Activated CD4-positive, alpha-beta memory T cell treated with anti-CD3 and anti-CD28 coated beads, Interleukin-2, amount 10 ng/mL, durations not matched to agents 7 days and 5 days (primary cell): ENCODE measurements at places on chromosomes 2 and 18. TPM values are rescaled to one million over a fixed set of nuclear protein-coding genes. Genes with fewer than 3 reads are reported as not detected.

DNA sequence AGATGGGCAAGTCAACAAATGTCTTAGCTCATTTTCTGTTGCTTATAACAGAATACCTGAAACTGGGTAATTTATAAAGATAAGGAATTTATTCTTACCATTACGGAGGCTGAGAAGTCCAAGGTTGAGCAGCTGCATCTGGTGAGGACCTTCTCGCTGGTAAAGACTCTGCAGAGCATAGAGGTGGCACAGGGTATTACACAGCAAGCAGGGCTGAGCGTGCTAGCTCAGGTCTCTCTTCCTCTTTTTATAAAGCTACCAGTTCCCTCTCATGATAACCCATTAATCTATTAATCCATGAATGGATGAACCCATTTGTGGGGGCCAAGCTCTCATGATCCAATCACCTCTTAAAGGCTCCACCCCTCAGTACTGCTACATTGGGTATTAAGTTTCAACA is 109.1 kb downstream of the CDK15 start:
- no peak for DNase-seq

DNA sequence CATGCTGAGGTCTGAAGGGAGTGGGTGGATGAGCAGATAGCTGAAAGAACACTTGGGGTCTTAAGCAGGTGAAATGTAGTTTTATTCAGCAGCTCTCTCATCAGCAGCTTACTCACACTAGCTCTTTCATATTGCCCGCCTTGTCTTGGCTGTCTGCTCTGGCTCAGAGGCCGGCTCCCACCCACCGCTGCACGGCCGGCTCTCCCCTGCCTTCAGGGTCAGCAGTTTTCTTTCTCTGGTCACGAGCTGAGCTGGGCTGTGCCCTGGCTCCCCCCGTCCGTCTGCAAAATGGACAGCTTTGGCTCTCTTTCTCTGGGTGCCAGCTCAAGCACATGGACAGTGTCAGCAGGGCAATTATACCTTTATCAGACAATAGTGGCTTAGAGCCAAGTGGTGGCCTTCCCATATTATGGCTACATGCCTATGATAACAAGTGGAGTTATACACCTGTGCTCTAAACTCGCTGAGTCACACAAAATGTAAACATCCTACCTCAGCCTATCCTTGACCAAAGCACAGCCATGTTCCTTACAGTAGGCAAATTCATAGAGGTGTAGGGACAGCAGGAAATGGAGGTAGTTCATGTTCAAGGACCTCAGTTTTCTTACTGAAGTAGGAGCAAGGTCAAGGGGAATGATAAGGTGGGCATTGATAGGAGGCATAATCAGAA is 224.8 kb downstream of the SOCS6 start:
- DNase-seq: no peak

Gene TMEM182
- total RNA-seq: 3.2 TPM

Gene INHA
- total RNA-seq: not detected

DNA sequence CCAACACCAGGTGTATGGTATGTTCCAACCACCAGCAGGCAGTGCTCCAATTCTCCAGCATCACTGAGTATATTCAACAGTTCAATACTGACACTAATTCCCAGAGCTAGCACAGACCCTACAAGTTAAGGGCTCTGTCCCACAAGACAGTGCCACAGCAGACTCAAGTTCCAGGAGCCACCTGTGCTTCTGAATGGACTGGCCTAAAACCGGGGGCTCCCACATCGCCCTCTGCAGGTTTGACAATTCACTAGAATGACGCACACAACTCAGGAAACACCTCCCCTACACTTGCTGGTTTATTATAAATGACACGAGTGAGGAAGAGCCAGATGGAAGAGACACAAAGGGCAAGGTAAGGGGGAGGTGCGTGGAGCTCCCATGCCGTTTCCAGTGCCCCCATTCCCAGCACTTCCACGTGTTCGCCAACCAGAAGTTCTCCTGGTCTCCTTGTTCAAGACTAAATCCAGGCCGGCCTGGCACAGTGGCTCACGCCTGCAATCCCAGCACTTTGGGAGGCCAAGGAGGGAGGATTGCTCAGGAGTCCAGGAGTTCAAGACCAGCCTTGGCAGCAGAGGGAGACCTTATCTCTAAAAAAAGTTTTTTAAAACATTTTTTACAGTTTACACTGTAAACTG is 12.2 kb upstream of the ATP6V1B1 start:
- DNase-seq: no peak

GRCh38 chr2:151972241-151973012 is 126.4 kb downstream of the CACNB4 start:
- DNase-seq: no peak

Gene TTC21B
- 16.5 TPM for total RNA-seq

DNA sequence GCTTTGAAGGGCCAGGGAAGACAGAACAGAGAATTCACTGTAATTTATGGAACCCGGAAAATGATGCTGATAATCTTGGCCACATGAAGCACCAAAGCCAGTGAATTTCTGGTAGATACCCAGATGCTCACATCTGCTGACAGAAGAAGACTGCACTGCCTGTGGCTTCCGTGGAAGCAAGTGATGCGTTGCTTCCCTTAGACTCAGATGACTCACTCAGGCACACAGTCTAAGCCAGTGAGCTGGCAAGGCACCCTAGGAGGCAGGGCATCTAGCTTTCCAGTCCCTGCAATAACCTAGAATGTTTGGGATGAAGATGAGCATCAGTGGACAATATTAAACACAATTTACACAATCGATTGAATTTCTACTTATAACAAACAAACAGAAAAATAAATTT is 284.7 kb downstream of the CMPK2 start:
- no peak for DNase-seq

Gene PSMA8
- total RNA-seq: 0.60 TPM

GRCh38 chr2:147636238-147636882 is 208.5 kb upstream of the ACVR2A start:
- no peak for DNase-seq

GRCh38 chr2:212136216-212136795 is 402.3 kb downstream of the ERBB4 start:
- DNase-seq: no peak

GRCh38 chr2:16392647-16393499 is 272.8 kb downstream of the CYRIA start:
- no peak for DNase-seq

DNA sequence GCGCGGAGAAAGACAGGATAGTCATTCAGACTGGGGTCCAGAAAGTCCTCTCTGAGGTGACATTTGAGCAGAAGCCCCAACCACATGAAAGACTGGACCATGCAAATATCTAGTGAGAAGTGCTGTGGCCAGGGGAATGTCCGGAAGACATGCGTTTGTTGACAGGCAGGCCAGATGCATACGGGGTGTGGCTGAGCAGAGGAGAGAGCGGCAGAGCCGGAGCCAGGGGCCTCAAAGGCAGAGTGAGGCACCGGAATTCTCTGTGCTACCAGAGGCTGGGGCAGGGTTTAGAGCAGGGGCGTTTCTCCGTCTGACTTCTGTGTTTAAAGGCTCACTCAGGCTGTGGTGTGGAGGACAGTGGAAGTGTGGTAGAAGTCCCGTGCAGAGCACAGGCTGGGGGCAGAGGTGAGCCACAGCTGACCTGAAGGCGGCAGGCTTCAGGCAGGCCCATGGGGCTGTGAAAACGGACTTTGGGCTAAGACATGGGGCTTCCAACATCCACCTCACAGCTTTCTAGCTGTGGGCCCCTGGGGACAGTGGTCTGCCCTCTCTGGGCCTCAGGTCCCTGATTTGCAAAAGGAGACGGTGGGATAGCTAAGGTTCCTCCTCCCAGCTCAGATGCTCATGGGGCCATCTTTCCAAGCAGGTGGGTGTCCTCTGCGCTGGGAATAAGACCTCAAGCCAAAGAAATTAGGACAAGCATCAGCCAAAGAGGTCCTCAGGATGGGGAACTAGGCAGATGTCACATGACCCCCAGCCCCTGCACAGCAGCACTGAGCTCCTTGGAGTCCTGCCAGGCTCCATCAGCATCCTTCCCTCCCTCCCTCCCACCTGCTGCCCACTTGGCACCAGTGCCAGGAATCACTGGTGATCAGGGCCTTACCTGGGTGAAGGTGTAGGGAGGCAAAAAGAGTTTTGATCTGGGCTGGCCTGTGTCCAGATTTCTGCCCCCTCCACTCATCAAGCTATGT is 11.2 kb downstream of the RUFY4 start:
- DNase-seq: no peak

Gene STARD6
- not detected for total RNA-seq

- DNase-seq: no peak
Measured at GRCh38 chr2:46470114-46470628, 9.2 kb upstream of the TMEM247 start.

Gene TTN
- total RNA-seq: 2.3 TPM

- DNase-seq: no peak
Measured at GRCh38 chr2:14424478-14425390, 207.8 kb upstream of the LRATD1 start.

- DNase-seq: no peak
Measured at GRCh38 chr18:32096946-32097345, 5.3 kb downstream of the RNF138 start.

DNA sequence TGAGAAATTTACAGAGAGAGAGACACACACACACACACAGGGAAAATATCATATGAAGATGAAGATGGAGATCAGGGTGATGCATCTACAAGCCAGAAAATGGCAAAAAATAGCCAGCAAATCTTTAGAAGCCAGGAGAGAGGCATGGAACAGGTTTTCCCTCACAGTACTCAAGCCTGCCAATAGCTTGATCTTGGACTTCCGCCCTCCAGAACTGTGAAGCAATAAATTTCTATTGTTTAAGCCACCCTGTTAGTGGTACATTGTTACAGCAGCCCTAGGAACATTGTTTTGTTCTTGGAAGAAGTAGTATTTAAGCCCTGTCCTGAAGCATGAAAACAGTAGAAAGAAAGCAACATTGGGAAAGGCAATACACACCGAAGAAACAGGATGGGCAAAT is 292.0 kb upstream of the LRP1B start:
- no peak for DNase-seq

- DNase-seq: no peak
Measured at GRCh38 chr2:27701676-27702075, 38.0 kb downstream of the SLC4A1AP start.

DNA sequence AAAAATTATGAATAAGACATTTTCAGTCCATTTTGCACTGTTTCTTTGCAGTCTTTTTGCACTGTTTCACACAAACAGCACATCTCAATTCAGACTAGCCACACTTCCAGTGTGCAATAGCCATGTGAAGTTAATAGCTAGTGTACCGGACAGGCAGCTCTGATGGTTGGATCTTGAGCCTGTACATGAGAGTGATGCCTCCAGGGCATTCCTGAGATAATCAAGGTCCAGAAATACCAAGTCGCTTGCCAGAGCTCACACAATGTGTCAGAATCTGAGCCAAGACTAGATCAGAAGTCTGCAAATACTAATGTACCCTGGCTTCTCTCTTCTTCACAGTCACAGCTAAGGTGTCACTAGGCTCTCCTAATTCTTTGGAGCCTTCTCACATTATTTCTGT is 180.2 kb downstream of the OSR1 start:
- DNase-seq: no peak

GRCh38 chr2:129253461-129253812 is 726.0 kb upstream of the RAB6C start:
- DNase-seq: no peak

Gene SLC4A3
- total RNA-seq: not detected

DNA sequence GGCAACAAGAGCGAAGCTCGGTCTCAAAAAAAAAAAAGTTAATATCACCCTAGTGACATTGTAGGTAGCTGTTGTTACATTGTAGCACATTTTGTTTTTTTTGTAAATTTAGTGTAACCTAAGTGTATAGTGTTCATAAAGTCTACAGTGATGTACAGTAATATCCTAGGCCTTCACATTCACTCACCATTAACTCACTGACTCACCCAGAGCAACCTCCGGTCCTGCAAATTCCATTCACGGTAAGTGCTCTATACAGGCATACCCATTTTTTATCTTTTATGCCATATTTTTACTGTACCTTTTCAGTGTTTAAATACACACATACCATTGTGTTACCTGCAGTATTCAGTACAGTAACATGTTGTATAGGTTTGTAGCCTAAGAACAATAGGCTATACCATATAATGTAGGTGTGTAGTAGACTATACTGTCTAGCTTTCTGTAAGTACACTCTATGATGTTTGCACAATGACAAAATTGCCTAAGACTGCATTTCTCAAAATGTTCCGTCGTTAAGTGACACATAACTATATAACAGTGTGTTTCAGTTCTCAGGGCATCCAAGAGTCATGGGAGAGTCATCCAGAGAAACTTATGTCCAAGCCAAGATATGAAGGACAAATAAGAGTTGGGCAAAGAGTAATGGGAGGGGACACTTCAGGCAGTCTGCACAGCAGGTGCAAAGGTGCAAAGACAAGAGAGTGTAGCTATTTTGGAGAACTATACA is 68.4 kb downstream of the TANK start:
- no peak for DNase-seq

DNA sequence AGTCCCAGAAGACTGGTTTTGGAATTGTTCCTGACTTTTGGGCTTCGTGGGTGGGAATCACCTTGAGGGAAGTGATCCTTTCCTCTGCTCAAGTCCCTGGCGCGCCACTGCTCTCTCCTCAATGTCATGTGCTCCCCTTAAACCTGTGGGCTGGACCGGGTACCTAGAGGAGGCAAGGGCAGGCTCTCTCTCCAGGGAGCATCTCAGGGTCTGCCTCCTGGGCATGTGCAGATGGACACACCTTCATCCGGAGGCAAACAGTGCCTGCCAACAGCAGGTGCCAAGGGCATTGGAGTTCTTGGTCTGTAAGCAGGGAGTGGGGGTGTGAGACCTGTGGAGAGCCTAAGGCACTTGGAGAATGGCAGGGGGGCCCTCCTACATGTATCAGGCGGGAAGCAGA is 142.6 kb downstream of the INHBB start:
- no peak for DNase-seq

- no peak for DNase-seq
Measured at GRCh38 chr2:16470936-16471490, 194.6 kb downstream of the CYRIA start.

Gene FSHR
- not detected for total RNA-seq

- no peak for DNase-seq
Measured at GRCh38 chr2:194883711-194884110, 773.3 kb upstream of the SLC39A10 start.

DNA sequence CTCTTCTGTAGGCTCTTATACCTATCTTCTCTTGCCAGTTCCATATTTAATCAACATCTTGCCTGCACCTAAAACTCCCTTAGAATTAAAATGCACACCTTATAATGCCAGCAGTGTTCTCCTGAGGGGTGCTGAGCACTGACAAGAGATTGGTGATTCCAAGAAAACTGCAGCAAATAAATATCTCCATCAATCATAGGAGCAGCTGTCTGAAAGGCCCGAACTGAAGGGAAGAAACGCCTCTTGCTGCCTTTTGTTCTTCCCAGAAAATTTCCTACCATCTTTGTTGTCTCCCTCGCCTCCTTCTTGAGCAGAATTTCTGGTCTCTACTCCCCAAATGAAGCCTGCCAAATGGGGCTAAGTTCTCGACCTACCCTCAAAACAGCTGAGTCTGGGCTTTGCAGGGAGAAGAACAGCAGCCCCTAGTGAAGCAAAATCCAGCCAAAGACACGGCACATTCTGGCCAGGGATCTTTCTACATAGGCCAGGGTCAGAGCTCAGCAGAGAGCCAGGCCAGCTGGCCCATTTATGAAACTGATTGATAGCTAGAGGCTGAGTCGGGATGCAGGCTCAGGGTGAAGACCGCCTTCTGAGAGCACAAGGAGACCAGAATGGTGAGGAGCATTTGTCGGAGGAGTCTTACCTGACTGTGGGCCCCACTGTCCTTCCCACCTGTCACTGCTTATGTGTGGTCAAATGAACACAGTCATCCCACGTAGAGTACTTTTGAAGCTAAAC is 20.4 kb upstream of the TMEM247 start:
- DNase-seq: no peak

- DNase-seq: no peak
Measured at GRCh38 chr18:8948011-8948410, 154.5 kb upstream of the NDUFV2 start.
